ENCODE measurements at places on chromosomes 6 and 20. TPM values are rescaled to one million over a fixed set of nuclear protein-coding genes. Genes with fewer than 3 reads are reported as not detected.

GRCh38 chr6:121694389-121694788 is 258.9 kb downstream of the GJA1 start:
- no peaks in the 10 kb centered on the region for H3K27me3 ChIP-seq
- peaks cover 30% of the 10 kb centered on the region for H3K4me1 ChIP-seq
- peak; percentile 32 for DNase-seq
- H3K27ac ChIP-seq: no peak overlapping the region

- DNase-seq: peak; percentile 77
- no peak overlapping the region for H3K4me3 ChIP-seq
- no peaks in the 10 kb centered on the region for H3K27me3 ChIP-seq
Measured at GRCh38 chr6:41967312-41968287, 26.0 kb upstream of the CCND3 start.

DNA sequence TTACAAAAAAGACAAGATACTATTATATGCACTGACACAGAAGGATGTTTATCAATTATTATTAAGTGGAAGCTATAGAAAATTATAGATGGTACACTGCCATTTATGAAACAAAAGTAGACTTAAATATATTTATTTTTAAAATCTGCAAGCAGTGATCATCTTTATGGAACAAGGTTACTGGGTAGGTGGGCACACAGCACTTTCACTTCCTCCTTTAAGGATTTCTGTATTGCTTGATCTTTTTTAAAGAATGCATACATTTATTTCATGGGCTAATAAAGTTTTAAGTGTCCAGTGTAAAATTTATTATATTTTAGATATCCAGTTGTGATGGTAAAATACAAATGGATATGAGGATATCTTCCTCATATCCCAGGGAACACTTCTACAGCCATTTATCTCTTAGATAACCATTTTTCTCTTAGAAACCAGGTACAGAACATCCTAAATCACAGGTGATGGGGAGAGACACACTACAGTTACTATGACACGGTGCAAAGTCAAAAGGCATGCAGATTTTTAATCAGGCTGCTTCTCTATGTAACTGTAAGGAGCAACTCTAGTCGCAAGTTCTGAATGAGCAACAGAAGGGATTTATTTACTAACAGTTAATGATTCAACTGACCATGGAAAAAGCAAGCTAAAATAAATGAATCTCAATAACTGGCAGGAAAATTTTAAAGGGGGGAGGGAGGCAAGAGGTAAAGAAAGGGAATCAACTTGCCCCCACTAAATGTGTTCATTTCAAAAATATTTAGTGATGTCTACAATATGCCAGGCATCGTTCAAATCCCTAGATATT is 2.2 kb downstream of the FBXL4 start:
- peak overlapping the region; percentile 95 for H3K27ac ChIP-seq
- peak; percentile 8 for DNase-seq
- H3K27me3 ChIP-seq: no peaks in the 10 kb centered on the region
- H3K4me1 ChIP-seq: peaks cover 21% of the 10 kb centered on the region
- peaks cover 5% of the 10 kb centered on the region for H3K36me3 ChIP-seq
- H3K4me3 ChIP-seq: peak overlapping the region; percentile 88

GRCh38 chr20:52787216-52787615 is 184.9 kb upstream of the TSHZ2 start:
- peaks cover 10% of the 10 kb centered on the region for H3K4me1 ChIP-seq
- no peaks in the 10 kb centered on the region for H3K36me3 ChIP-seq
- no peak overlapping the region for H3K27ac ChIP-seq

DNA sequence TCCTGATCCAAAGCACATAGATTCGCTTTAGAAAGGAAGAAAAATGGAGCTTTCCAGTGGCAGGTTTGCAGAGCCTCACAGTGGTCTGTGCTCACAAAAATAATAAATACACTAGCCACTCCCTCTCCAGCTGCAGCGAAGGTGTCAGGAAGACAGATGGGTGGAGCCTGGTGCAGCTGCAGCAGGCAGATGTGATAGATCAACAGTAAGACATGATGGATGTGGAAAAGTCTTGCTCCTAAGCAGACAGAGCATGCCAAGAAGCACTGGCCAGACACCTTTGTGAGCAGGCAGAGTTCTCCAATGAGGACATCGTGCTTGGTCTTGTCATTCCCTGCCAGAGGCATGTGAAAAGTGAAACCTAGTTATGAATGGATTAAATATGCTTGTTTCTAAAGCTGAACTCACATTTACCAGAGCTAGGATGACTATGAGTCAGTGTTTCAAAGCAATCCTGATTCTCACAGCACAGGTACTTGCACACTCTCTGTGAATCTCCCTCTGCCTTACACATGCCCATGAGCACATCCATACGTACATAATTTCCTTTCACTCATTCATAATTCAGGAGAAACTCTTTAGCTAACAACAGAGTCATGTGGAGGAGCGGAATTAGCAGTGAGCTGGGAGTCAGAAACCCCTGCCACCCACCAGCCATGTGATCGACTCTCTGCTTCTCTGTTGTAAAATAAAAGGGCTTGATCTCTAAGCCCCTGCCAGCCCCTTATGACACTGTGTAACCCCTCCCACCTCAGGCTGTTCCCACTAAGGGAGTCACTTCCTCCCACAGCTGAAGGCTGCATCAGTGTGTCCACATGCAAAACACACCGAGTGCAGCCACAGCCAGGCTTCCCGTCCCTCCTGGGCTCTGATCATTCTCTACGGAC is 111.2 kb downstream of the SCML4 start:
- H3K4me3 ChIP-seq: peak overlapping the region; percentile 60
- peaks cover 15% of the 10 kb centered on the region for H3K4me1 ChIP-seq
- H3K36me3 ChIP-seq: no peaks in the 10 kb centered on the region
- peak; percentile 49 for DNase-seq

GRCh38 chr6:15827496-15828255 is 164.8 kb upstream of the DTNBP1 start:
- H3K27ac ChIP-seq: no peak overlapping the region
- no peak for DNase-seq
- H3K27me3 ChIP-seq: peaks cover 24% of the 10 kb centered on the region
- no peaks in the 10 kb centered on the region for H3K36me3 ChIP-seq
- no peak overlapping the region for H3K4me3 ChIP-seq
- no peaks in the 10 kb centered on the region for H3K4me1 ChIP-seq

GRCh38 chr6:31087494-31088089 is 24.8 kb downstream of the C6orf15 start:
- peak overlapping the region; percentile 16 for H3K27ac ChIP-seq
- peak; percentile 91 for DNase-seq
- H3K4me3 ChIP-seq: no peak overlapping the region
- peaks cover 5% of the 10 kb centered on the region for H3K36me3 ChIP-seq

GRCh38 chr20:22805219-22805618 is 220.8 kb upstream of the FOXA2 start:
- DNase-seq: peak; percentile 80
- H3K4me1 ChIP-seq: peaks cover 10% of the 10 kb centered on the region

GRCh38 chr6:112337209-112337638 is 9.9 kb upstream of the RFPL4B start:
- no peak overlapping the region for H3K27ac ChIP-seq
- no peaks in the 10 kb centered on the region for H3K36me3 ChIP-seq
- DNase-seq: peak; percentile 77
- H3K4me3 ChIP-seq: no peak overlapping the region

DNA sequence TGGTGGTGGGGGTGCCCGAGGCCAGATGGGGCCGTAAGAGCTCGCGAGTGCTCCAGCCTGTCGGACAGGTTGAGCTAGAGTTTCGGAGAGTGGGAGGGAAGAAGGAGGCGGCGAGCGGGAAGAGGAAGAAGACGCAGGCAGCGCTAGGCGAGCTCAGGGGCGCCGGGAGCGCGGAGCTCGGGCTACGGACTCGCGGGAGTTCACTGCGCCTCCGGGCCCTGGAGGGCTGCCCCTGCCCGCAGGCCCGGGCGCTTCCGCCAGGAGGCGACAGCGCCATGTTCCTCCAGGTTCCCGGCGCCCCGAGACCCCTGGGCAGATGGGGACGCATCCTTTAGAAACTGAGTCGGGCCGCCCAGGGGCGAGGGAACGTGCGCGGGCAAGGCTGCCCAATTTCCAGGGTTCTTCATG is 984 bp downstream of the TFAP2C start:
- peaks cover 33% of the 10 kb centered on the region for H3K4me1 ChIP-seq
- peaks cover 26% of the 10 kb centered on the region for H3K36me3 ChIP-seq
- no peaks in the 10 kb centered on the region for H3K27me3 ChIP-seq
- H3K27ac ChIP-seq: peak overlapping the region; percentile 85
- peak; percentile 88 for DNase-seq

The COL12A1 gene
- 110 TPM for total RNA-seq

The EDEM2 gene
- 30.2 TPM for total RNA-seq

The PTPRT gene
- not detected for total RNA-seq

The JPH2 gene
- total RNA-seq: 11.1 TPM

The CUTA gene
- 212 TPM for total RNA-seq

The GINS1 gene
- 5.2 TPM for total RNA-seq

The TNF gene
- total RNA-seq: not detected

The LHFPL5 gene
- not detected for total RNA-seq

The VGLL2 gene
- total RNA-seq: not detected

The NFKBIE gene
- 6.0 TPM for total RNA-seq

The TBXT gene
- total RNA-seq: not detected

Measured in MCF 10A (cell line).